Stimulated activated CD4-positive, alpha-beta T cell treated with anti-CD3 and anti-CD28 coated beads, Interleukin-12 subunit alpha, Interleukin-12 subunit beta, amount 100 ng/mL, for 4 hours (primary cell): ENCODE measurements at places on chromosomes 16 and 17.
A peak's percentile ranks its signal among the peaks of the same experiment; 100 is the strongest.

DNA sequence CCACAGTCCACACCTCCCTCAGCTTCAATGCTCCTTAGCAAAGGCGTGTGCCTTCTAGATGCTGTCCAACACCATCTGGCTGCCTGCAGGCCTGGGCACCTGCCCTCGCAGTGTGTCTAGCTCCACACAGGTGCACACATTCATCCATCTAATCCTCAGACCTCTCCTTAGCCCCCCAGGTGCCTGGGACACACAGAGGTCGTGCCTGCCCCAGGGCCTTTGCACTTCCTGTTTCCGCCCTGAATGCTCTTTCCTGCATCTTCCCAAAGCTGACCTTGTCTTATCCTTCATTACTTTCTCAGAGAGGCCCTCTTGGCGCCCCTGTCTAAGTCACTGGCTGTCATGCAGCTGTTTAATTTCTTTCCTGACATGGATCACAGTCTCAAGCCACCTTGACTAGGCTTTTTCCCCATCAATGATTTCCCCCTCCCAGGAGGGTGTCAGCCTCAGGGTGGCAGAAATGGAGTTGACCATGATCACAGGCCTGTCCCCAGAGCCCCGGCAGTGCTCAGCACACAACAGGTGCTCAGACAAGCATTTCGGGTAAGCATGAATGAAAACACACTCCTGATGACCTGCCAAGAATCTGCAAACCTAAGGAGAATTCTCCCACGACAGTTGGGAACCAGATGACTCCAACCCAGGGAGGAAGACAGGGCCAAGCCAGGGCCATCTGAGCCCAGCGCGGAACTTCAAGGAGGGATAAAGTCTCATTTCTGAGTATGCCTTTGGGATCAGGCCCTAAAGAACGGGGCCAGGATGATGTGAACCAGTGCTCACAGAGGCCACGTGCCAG, 76.3 kb downstream of the LITAF start:
- DNase-seq = no peak

DNA sequence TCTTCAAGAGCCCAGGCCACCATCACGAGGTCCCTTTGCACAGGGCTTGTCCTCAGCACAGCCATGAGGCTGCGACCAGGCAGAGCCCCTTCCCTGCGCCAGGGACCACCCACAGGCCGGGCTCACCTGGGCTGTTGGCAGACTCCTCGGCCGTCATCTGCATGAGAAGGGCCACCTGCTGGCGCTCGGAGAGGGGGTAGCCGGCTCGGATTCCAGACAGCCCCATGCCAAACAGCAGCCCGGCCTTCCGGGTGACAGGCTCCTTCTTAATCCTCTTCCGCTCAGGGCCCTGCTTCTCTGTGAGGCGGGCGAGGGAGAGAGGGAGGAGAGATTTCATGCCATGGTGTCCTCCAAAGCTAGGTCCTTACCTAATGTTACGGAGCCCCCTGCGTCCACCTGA, 73.4 kb downstream of the ZNF778 start:
- DNase-seq = no peak

DNA sequence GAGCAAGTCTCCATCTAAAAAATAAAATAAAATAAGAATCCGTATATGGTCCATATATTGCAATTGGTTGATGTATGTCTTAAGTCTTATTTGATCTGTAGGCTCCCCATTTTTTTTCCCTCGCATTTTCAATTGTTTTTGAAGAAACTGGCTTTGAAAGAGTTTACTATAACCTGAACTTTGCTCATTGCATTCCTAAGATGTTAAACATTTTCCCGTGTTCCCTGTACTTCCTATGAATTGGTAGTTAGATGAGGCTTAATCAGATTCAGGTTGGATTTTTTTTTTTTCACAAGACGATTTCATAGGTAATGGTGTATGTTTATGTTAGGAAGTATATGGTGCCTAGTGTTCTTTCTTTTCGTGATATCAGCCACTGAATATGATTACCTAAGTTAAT, 3.3 kb downstream of the LRRC36 start:
- no peak for DNase-seq

DNA sequence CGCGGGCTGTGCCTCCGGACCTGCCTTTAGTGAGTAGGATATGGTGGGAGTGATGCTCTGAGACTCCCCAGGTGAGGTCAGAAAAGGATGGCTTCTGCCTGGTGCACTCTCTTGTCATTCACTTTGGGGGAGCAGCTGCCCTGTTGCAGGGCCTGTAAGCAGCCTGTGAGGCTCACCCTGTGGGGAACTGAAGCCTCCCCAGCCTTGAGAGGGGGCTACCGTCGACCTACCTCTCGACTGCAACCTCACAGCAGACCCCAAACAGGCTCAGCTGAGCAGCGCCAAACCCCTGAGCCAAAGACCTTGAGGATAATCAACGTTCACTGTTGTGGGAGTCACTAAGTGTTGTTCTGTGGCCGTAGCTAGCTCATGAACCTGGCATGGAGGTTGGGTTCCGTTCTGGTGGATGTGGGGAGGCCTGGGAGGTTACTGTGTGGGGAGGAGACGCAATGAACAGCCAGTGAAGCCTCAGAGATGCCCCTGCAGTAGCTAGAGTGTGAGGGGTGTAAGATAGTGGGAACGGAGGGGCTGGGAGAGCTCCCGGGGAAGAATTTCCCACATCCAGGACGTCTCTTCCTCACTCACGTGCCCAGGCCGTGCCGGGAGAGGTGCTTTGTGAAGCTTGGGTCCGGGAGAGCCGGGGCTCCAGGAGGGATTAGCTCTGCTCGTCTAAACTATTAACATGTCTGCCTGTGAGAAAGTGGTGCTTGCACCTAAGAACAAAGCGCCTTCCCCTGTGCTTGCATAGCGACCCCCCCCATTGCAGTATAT, 38.8 kb downstream of the METRNL start:
- no peak for DNase-seq

GRCh38 chr16:47722046-47722445, 260.9 kb downstream of the PHKB start:
- no peak for DNase-seq

DNA sequence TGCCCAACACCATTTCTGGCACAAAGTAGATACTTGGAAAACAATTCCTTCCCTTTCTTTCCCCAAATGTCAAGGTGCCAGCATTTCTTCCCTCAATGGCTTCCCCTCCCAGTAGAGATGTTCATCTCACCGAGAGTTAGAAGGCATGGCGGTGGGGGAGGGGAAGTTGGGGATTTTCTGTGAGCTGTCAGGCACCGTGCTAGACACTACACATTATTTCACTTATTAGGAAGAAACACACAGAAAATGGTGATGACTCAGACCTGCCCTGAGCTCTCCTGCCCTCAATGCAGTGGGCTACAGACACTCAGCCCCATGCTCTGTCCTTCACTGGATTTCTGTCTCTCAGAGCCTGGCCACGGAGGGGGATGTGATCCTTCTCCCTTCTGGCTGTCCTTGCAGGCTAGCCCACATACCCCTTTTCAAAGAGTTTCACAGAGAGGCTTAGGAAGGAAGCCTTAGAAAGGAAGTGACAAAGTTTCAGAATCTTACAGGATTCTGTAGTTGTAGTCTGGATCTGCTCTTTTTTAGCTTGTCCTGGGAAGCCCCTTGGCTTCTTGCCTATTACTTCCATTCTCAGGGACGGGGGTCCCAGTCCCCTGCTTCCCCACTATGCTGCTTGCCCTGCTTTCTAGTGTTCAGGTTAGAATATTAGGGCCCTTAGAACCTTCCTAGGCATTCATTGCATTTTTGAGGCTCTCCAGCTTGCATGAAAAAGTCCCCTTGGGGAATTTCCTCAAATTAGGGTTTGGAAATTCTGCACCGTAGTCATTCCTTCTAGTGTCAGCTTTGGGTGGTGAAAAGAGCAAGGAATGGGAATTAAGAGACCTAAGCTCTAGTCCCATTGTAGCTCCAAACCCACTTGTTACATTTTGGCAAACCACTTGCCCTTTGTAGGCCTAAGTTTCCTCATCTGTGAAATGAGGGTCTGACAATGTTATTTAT, 12.2 kb upstream of the CCL5 start:
- peak; percentile 41 for DNase-seq

- no peak for DNase-seq
Observed at GRCh38 chr16:77732241-77732946, 10.1 kb downstream of the NUDT7 start.

- DNase-seq = no peak
Observed at GRCh38 chr16:88531931-88532433, 38.2 kb upstream of the ZC3H18 start.

- no peak for DNase-seq
Observed at GRCh38 chr16:23754594-23755483, at the start of gene CHP2. Gene CHP2 (plus strand): TSS chr16:23755026. CDS start chr16:23755050, 24 bp downstream.

DNA sequence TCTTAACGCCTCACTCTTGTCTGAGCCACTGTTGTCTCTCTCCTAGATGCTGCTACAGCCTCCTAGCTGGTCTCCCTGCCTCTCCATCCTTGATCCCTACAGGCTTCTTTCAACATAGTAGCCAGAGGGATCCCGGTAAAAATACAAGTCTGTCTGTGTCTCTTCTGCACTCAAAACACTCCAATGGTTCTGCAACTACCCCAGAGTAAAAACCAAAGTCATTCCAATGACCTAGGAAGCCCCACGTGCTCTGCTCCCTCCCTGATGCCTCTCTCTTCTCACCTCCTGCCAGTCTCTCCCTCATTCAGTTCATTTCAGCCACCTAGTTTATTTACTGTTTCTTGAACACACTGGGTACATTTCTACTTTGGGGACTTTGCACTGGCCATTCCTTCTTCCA, 135.2 kb downstream of the NPIPB5 start:
- DNase-seq = no peak

- DNase-seq = no peak
Observed at GRCh38 chr17:59423903-59424302, 92.4 kb downstream of the YPEL2 start.

GRCh38 chr17:11369575-11369974, 128.6 kb downstream of the SHISA6 start:
- no peak for DNase-seq

DNA sequence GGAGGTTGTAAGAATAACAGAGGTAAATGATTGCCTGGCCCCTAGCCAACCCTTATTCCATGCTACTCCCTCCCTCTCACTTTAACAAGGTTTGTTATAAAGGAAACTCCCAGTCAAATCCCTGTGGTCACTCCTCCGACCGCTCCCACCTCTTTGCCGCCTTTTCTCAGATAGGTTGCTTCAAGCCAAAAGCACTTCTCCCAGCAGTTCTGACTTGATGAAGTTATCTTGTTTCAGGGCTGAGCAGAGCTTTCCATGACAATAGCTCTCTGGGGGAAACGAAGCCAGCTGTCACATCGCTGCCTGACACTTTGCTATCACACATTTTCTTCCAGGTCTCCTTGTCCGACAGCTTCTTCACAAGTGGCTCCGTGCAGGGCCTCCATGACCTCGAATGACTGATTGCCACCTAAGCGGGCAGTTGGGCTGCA, 278.6 kb downstream of the HAPSTR1 start:
- DNase-seq = no peak

- DNase-seq = no peak
Observed at GRCh38 chr16:65667011-65667578, 545.2 kb upstream of the CDH11 start.

- DNase-seq = no peak
Observed at GRCh38 chr16:24758373-24758772, 28.9 kb downstream of the TNRC6A start.
